ENCODE measurements at places on chromosomes 2 and 18. TPM values are rescaled to one million over a fixed set of nuclear protein-coding genes. Genes with fewer than 3 reads are reported as not detected.
A peak's percentile ranks its signal among the peaks of the same experiment; 100 is the strongest.

SCN1A gene
- total RNA-seq: not detected

GRCh38 chr2:100242891-100243619 lies 79.2 kb downstream of the LONRF2 start:
- no peak overlapping the region for H3K27ac ChIP-seq
- peaks cover 2% of the 10 kb centered on the region for H3K27me3 ChIP-seq
- H3K36me3 ChIP-seq: no peaks in the 10 kb centered on the region
- no peaks in the 10 kb centered on the region for H3K4me1 ChIP-seq

GRCh38 chr2:229081411-229081810 lies 189.7 kb downstream of the PID1 start:
- H3K36me3 ChIP-seq: no peaks in the 10 kb centered on the region
- no peak for DNase-seq
- H3K4me3 ChIP-seq: no peak overlapping the region
- no peak overlapping the region for H3K27ac ChIP-seq
- H3K27me3 ChIP-seq: no peaks in the 10 kb centered on the region

- no peak for DNase-seq
- no peaks in the 10 kb centered on the region for H3K36me3 ChIP-seq
- no peak overlapping the region for H3K4me3 ChIP-seq
- H3K27ac ChIP-seq: no peak overlapping the region
Measured at GRCh38 chr18:59502274-59503175, 143.5 kb upstream of the LMAN1 start.

KIF5C gene
- total RNA-seq: 16.2 TPM

GRCh38 chr2:20562540-20563225 lies 88.2 kb downstream of the HS1BP3 start:
- H3K4me1 ChIP-seq: no peaks in the 10 kb centered on the region
- no peak for DNase-seq
- peaks cover 12% of the 10 kb centered on the region for H3K27me3 ChIP-seq
- no peaks in the 10 kb centered on the region for H3K36me3 ChIP-seq
- no peak overlapping the region for H3K27ac ChIP-seq

- DNase-seq: peak; percentile 8
- H3K4me1 ChIP-seq: no peaks in the 10 kb centered on the region
- no peaks in the 10 kb centered on the region for H3K36me3 ChIP-seq
- H3K4me3 ChIP-seq: no peak overlapping the region
- no peaks in the 10 kb centered on the region for H3K27me3 ChIP-seq
- H3K27ac ChIP-seq: no peak overlapping the region
Measured at GRCh38 chr2:126715576-126716406, 59.8 kb downstream of the GYPC start.

DNA sequence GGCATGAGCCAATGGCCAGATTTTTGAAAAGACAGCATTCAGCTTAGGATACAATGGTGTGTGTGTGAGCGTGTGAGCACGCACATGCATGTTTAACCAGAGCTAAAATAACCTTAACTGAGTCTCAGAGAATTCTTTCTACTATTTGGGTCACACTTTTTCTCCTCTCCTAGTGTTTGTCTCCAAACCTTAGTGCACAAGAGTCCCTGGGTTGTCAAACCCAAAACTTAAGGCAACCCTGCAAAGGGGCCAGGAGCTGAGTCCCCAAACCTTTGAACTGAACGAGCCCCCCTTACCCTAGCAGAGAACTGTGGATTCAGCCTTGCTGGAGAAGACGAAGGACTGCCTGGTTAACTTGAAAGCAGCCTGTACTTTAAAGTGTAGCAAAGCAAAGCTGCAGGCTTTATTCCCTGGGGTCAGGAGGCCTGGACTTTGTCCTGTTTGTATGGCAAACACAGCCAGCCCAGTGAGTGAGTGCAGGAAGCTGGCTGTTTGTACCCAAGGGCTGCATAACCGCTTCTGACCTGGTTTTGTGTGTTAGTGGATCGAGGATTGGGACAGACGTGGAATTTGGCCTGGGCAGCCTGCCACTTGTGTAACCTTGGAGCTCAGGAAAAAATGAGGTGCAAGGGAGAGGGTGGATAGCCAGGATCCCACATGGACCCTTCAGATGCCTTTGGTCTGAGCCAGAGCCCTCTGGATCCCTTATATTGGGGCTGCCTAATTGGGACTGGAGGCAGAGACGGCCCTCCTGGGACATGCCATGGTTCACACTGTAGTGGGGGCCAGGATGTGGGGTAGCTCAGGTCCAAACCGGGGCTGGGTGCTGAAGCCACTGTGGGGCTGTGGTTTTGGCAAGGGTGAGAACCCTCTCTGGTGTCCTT lies 6.4 kb upstream of the PSMD1 start:
- DNase-seq: peak; percentile 70
- peaks cover 38% of the 10 kb centered on the region for H3K4me1 ChIP-seq
- H3K27me3 ChIP-seq: peaks cover 45% of the 10 kb centered on the region

DNA sequence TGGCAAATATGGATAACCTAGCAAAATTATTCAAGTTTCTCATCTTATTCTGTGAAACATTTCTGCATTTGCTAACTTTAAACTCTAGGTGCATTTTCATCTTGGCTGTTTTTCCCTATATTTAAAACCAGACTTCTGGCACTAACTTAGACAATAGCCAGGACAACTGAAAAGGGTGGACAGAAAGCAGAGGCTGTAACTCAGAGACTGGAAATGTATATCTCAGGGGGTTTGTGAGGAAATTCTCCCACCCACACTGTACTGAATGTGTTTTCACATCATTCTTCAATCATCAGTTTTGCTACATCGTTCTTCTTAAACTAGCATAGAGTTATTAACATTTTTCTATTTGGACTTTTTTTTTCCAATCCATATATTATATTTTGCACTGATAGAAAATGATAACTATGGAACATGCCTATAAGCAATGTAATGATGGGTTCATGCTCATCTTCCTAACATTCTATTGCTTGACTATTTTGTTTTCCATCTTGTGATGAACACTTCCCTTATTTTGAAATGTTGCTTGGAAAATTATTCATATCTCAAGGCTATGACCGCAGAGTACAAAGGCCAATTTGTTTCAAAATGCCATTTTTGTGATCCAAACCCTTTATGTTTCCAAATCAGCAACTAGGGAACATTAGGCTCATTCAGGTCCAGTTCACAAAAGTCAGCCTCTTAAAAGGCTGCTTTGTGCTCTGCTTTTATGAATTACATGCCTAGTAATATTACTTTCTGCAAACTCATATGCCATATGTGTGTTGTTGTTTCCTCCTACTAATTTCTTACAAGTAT lies 125.8 kb upstream of the CDH19 start:
- H3K27ac ChIP-seq: no peak overlapping the region
- H3K36me3 ChIP-seq: no peaks in the 10 kb centered on the region
- H3K4me1 ChIP-seq: no peaks in the 10 kb centered on the region
- H3K4me3 ChIP-seq: no peak overlapping the region
- no peaks in the 10 kb centered on the region for H3K27me3 ChIP-seq

SCRN3 gene
- 20.9 TPM for total RNA-seq

DNA sequence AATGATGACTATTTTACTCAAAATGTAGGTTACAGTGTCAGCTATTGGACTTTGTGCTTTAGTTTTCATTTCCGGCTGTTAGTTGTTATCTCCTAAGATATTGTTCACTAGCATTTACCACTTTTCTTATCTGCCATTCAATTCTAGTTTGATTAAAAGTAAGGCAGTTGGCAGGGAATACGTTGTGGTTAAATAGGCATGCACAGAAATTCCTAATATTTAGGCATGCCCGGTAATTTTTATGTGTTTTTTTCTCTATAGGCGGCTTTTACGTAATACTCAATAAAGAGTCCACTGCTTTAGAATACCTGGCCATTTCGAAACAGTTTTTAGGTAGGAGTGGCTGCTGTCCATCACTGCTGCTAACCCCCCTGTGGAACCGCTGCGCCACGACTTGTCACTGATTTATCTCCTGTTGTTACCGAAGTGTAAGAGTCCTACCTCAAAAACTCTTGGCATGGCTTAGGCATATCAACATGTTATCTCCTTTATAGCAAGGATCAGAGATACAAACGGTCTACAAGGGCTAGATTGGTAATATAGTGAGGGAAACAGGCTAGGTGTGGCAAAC lies 39.5 kb downstream of the BABAM2 start:
- no peak for DNase-seq
- peaks cover 53% of the 10 kb centered on the region for H3K36me3 ChIP-seq
- no peak overlapping the region for H3K27ac ChIP-seq
- H3K4me1 ChIP-seq: peaks cover 25% of the 10 kb centered on the region
- no peak overlapping the region for H3K4me3 ChIP-seq
- H3K27me3 ChIP-seq: no peaks in the 10 kb centered on the region

DNA sequence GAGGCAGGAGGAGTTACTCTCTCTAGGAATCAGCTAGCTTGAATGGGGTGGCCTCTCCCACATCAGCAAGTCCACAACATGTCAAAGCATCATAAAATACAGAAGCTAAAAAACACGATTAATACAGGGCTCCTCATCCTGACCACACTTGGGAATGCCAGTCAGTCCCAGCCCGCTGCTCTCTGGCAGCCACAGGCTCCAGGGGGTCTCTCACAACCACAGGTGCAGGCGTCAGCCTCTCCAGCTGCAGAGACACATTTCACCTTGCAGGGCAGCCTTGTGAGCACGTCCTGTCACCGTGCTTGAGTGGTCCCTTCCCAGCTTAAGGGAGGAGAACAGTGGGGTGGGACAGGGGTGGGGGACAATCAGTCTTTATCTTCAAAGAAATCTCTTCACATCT lies 137.4 kb upstream of the SH3BP4 start:
- H3K27me3 ChIP-seq: peaks cover 8% of the 10 kb centered on the region
- no peak overlapping the region for H3K4me3 ChIP-seq
- no peaks in the 10 kb centered on the region for H3K36me3 ChIP-seq
- no peak overlapping the region for H3K27ac ChIP-seq
- no peak for DNase-seq

- H3K4me1 ChIP-seq: no peaks in the 10 kb centered on the region
- no peak for DNase-seq
- H3K36me3 ChIP-seq: no peaks in the 10 kb centered on the region
- no peak overlapping the region for H3K27ac ChIP-seq
- H3K4me3 ChIP-seq: no peak overlapping the region
Measured at GRCh38 chr18:74268175-74268574, 23.6 kb downstream of the CYB5A start.

FBLN7 gene
- 0.63 TPM for total RNA-seq

DNA sequence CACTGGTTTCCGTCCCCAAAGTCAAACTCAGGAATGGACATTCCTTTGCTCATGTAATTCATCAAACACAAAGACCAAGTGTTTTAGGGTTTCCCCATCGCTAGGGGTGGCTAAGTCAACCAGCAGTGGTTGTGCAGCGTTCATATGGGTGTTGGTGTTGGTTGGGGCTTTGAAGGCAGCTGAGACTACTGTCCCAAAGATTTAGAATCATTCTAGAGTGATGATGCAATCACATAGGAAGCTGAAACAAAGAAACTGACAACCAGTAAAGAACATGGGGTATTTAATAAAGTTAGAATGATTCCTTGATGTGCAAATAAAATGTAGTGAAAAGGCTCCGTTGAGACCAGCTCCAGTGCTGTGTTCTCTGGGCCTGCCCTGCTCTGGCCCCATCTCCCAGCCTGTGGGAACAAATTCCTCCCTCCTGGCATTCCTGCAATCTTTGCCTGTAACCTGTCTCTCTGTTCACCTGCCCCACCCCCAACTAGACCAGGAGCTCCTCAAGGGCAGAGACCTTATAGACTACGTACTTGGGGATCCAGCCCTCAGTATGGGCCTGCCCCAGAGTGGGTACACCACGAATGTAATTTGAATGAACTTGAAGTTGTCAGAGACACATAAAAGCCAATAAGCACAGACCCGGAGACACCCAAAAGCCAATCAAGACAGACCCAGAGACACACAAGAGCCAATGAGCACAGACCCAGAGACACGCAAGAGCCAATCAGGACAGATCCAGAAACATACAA lies 191.7 kb upstream of the TWIST2 start:
- H3K4me1 ChIP-seq: no peaks in the 10 kb centered on the region
- peak; percentile 16 for DNase-seq
- peaks cover 3% of the 10 kb centered on the region for H3K27me3 ChIP-seq
- H3K36me3 ChIP-seq: no peaks in the 10 kb centered on the region
- no peak overlapping the region for H3K27ac ChIP-seq
- H3K4me3 ChIP-seq: no peak overlapping the region

DNA sequence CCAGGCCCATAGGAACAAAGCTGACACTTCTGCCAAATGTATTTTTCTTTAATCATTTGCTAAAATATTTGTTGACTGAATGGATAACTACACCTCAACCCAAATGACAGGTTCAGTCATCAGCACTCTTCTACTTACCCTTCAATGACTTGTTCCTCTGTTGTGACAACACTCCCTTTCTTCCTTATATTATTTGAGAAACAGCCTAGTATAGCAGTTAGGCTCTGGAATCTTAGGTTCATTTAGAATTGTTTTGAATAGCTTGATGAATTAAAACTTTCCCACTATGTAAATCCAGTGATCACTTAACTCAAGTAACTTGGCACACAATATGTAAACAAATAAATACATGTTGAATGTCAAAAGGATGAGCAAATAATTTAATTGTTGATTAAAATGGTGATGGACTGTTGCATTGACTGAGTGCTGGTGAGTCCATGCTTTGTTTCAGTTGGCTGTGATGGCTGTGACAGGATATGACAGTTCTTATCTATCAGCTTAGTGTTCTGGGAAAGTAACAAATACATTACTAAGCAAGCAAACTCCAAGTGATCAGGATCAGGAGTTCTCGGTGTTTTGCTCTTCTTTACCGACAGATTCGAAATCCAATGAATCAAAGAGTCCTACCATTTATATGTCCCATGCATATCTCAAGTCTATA lies 2.8 kb upstream of the MOGAT1 start:
- no peaks in the 10 kb centered on the region for H3K36me3 ChIP-seq
- H3K27ac ChIP-seq: no peak overlapping the region
- peaks cover 7% of the 10 kb centered on the region for H3K4me1 ChIP-seq
- DNase-seq: no peak
- peaks cover 65% of the 10 kb centered on the region for H3K27me3 ChIP-seq

RBKS gene
- 3.4 TPM for total RNA-seq

FBXO15 gene
- total RNA-seq: 0.23 TPM

ERMN gene
- 3.7 TPM for total RNA-seq

SIX3 gene
- total RNA-seq: not detected

DNA sequence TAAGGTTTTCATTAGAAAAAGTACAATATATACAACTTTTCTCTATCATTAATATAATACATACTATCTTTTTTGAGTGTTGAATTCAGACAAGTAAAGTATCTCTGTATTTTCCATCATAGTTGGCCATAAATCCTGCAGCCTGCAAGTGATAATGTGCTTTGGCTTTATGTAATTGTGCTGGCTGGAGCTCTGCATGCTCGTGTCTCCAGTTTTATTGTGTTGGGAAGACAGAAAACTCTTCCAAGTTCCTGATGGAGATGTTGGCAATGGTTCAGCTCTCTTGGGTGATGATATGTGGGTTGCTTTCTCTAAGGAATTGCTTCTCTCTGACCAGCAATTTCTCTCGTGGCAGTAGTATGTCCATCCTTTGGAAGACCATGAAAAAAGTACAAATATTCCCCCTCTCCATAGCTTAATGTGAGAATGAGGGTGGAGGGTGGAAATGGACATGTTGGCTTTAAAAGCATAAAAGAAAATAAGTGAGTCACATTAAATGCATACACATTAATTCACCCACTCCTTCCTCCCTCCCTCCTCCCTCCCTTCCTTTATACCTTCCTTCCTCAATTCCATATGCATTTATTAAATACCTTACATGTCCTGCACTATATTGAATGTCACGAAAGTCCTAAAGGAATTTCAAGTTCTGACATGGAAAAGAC lies 344.2 kb downstream of the MTX2 start:
- no peak for DNase-seq
- no peak overlapping the region for H3K4me3 ChIP-seq
- H3K27me3 ChIP-seq: peaks cover 48% of the 10 kb centered on the region
- H3K36me3 ChIP-seq: no peaks in the 10 kb centered on the region
- H3K4me1 ChIP-seq: no peaks in the 10 kb centered on the region
- no peak overlapping the region for H3K27ac ChIP-seq

SERPINB11 gene
- not detected for total RNA-seq
